ENCODE measurements at places on chromosomes 2 and 18.

DNA sequence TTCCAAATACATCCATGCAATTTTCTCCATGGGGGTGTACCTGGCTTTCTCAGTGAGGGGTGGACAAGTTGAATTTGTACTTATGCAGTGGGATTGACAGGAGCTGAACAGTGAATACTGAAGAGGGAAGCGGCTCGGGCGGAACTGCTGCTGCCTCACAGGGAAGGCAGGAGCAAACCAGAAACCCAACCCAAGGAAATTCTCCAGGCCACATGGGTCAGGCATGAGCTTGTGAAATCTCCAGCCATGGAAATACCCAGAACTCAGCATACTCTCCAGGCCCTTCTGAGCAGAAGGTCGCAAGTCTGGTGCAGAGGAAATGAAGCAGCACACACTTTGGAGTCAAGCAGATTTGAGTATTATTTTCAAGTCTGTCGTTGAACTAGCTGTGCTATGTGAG is 26.5 kb upstream of the INO80C start:
- DNase-seq: no peak

DNA sequence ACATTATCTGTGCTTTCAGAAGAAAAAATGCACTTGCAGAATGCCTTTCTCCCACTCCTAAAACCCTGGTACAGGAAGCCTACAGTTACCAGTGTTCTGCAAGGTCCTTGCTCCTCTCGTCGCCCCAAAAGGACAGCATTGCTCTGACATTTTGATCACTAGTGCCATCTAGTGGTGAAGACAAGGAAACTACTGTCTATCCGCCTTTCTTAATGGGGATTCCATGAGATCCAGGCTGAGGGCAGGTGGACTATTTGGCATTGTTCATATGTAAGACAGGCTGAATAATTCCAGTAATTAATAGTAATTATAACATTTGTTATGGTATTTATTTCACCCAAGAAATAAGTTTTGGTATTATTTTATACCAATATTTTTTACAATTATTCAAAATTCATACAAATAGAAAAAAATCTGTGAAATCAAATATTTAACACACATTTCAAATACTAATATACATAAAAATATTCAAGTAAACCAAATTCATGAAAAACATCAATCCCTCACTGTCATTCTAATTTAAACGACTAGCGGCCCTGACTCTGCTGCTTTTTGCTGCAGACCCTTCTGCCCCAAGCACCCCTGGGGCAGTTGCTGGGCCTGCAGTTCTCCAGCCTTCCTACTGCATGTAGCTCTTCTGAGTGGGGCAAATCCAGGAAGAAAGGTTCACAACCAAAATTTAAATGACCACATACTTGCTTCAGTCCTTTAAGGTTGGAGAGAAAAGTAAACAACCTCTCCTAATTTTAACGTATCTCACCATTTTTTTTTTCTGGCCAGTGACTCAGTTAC is 19.0 kb downstream of the TPGS2 start:
- DNase-seq: no peak

DNA sequence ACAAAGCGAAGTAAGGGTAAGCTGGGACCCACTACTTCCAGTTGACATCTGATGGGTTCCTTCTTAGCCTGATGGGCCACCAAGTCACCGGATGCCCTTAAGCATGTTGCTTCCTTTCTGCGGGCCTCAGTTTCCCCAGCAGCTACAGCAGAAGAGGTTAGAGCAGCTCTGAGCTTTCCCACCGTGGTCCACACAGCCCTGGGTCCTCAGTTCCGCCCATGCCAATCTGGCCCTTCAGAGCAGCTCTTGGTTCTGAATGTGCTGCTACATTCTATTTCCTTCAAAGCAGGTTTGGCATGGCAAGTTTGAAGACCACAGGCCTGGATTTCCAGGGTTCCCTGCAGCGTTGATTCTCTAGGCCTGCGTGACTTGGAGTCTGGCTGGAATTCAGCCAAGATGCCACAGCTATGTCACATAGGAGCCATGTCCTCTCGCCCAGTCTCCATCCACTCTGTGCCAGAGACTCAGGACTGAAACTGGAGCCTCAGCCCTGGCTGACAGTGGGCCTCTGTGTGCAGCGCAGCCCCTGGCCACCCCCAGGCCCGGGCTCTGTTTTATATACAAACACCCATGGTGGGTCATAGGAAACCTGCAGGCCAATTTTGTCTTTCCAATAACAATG is 79.6 kb downstream of the TFCP2L1 start:
- no peak for DNase-seq

GRCh38 chr2:85854166-85854509 is 34.7 kb downstream of the ST3GAL5 start:
- DNase-seq: no peak

DNA sequence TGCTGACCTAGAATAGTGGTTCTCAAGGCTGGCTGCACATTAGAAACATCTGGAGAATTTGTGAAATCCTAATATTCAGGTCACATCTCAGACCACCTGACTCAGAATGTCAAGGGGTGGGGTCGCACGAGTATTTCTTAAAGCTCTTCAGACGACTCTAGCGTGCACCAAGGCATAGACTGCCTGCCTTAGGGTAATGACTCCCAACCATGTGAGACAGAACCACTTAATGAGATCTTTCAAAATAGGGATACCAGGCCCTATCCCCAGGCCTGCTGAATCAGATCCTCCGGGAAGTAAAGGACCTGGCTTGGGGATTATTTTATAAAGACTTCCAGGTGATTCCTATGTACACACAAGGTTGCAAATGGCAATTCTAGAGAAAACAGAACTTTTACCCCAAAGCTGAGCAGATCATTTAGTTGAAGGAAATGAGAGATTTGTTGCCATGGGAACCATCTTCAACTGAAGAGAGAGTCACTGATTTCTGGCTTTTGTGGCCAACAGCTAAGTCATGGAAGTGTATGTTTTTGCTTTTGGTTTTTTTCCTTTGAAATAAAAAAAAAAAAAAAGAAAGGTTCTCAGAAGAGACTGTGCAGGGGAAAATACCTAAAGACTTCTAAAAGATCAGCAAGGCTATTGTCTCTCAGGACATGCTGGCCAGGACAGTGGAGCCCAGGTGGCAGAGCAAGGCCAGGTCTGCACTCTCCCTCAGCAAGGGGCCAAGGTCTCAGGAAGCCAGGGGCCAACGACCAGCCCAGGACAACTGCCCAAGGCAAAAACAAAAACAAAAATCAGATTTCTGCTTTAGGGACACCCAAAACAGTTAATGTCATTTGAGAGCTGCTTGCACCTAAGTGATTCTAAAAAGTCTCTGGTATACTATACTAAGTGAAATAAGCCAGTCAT is 15.3 kb upstream of the LOXHD1 start:
- no peak for DNase-seq

GRCh38 chr2:159677654-159678053 is 34.7 kb upstream of the MARCHF7 start:
- no peak for DNase-seq

DNA sequence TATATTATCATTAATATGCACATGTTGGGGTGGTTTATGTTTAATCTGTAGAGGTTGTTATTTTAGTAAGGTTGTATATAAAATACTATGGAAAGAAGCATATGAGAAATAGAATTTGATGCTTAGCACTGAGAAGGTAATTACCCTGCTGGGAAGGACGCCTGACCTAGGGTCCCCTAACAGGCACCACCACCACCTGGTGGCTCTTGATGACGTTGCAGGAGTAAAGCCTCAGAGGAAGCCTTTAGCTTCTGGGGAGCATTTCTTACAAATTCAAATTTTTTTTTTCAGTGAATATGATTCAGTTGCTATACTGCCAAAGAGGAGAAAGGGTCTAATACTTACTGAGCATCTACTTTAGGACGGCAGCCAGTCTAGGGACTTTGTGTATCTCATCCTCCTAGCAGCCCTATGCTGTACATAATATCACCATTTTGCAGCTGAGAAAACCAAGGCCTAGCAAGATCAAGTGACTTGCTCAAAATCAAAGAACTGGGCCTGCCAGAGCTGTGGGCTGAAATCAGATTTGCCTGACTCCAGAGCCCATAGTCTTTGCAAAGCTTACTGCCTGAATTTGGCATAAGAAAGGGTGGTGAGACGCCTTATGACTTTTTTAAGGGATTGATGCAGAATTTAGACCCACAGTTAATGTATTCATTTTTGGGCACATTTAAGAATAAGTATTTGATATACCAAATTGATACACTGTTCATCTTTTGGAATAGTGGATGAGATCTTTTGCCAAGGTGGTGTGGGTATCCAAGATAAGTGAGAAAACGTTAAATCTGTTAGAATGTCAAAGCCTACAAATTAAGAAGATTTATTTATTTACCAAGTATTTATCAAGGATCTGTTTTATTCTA is 78.8 kb upstream of the GAREM1 start:
- no peak for DNase-seq

DNA sequence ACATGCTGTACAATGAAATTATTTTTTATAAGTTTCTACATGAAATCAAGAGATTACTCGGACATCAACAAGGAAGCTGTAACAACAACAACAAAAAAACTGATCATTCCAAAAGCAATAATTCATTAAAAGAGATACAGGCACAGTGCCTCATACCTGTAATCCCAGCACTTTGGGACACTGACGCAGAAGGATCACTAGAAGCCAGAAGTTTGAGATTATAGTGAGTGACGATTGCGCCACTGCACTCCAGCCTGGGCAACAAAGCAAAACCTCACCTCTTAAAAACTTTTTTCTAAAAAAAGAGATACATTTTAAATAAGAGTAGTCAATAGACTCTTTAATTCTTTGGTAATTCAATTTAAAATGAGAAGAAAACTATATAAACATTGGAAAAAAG is 364.3 kb downstream of the TNS1 start:
- DNase-seq: no peak

GRCh38 chr2:65639156-65639864 is 206.9 kb upstream of the SPRED2 start:
- DNase-seq: no peak

DNA sequence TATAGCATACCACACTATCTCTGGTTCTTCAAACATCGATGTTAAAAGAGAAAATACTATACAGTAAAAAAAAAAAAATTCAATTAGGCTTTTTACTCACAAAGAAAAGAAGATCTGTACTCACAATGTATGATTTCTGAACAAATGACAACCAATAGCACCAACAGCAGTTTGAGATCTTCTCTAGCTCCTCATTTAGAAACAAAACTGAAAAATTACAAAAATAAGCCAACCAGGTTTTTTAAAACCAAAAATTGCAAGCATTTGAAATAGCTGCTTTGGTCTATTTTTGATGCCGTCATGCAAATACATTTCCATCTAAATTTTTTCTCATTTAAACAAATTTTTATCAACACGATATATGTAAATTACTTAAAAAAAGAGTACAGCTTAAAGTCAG is 34.3 kb upstream of the RALBP1 start:
- no peak for DNase-seq

- DNase-seq: no peak
These were observed 579.0 kb downstream of the PLCL1 start for GRCh38 chr2:198383392-198383791.

- no peak for DNase-seq
These were observed 98.3 kb downstream of the EPB41L5 start for GRCh38 chr2:120111193-120111592.

DNA sequence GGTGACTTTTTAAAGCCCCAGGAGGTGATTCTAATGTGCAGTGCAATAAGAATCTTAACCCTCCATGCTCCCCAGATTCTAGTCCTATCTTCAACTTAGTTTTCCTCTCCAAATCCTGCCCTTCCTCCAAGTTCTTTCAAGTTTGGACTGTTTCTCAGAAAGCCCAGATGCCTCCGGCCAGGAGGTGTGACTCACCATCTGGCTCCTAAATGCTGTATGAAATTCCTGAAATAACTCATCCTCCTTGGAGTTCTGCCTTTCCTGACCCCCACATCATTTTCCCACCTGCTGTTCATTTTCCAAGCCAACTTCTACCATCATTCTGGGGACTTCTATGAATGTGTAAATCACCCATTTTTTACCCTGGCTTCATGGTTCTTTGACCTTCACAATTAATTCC is 118.2 kb upstream of the NOL4 start:
- no peak for DNase-seq

- DNase-seq: no peak
These were observed 19.7 kb downstream of the ATP6V1C2 start for GRCh38 chr2:10741139-10741538.

DNA sequence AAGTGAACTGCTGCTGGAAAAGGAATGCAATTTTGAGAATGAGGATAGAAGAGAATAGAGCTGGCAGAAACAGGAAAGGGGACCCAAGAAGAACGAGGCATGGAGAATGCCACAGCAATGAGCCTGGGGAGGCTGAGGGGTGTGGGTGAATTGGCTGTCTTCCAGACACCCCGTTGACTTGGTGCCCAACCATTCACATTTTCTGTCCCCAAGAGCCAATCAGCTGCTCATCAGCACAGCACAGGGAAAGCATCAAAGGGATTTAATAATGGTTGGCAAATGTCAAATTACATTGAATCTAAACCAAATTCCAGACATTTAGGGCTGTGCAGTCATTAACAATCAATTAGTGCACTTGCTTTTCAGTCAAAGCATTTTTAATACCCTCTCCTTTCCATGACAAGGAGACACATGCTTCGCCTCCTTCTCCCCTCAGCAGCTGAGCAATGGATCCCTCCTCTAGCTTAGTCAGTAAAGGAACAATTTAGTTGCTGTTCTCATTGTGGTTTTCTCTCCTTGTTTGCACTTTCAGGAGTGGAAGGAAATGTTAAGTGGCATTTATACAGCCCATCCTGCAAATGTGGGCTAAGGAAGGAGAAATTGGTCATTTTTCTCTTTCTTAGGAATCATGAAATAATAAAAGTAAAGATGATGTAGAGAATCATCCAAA is 98.8 kb downstream of the KLF7 start:
- DNase-seq: no peak

Measured in GOT3 (cell line).